Activated T-cell treated with anti-CD3 and anti-CD28 coated beads for 1 hour (primary cell): ENCODE measurements at places on chromosomes 12 and 14.
A peak's percentile ranks its signal among the peaks of the same experiment; 100 is the strongest.

DNA sequence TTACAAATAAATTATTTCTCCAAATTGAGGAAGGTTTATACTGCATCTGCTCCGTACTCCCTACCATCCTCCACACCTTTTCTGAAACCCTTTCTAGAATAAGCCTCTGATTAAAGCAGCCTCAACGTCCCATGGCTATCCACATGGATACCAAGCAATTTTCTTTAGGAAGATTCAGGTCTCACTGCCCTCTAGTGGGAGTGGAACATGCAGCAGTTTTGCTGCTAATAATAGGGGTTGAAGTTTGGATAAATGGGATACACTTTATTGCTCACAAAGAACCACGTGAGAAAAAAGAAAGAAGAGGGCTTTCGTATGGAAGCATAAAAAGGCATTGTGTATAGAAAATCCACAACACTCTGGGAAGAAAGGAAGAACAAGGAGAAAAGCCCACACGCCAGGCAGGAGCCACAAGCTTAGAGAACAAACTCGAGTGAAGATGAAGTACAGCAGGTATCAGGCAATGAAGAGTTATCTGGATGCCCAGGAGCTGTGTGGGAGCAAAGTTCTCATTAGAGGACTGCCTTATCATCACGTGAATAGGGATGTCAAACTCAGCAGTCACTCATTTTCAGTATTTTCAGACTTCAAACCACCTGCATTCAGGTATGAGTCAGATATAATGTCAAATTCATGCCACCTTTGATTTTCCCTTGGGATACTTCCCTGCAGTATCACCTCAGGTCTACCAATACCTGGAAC lies 45.8 kb downstream of the CCER1 start:
- no peak for DNase-seq

GRCh38 chr12:119665164-119665929 lies 2.6 kb upstream of the PRKAB1 start:
- no peak for DNase-seq

GRCh38 chr14:97977651-97978261 lies 1180.6 kb downstream of the VRK1 start:
- DNase-seq: peak; percentile 64

DNA sequence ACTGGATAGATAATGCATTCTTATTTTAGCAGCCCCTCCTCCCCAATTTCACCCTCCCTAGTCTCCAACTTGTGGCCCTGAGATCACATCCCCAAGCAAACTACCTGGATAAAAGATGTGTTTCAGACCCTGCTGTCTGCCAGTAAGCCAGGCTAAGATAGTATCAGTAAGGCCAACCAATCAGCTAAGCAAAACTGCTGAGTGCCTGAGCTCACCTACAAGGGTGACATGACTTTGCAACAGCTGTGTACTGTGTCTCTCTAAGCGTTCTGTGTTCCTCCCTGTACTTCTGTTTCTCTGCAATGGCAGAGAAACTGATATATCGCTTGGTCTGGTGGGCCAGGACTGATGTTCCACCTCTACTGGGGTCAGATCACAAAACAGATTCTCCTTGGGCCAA lies 224.9 kb downstream of the BTG1 start:
- no peak for DNase-seq

DNA sequence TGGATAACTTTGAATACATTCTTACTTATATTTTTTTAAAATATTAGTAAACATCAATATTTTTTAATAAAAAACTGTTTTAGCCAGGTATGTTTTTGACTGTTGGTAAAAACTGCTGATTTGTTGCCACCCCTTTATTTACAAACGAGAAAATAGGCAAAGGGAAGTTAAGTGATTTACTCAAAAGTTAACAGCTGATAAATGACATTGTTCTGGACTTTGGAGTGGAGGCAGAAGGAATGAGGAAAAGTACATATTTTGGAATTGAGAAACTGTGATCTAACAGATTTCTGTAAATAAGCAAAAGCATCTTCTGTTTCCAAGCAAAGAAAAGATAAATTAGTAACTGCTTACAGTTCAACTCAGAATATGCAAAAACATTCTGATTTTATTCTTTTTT lies 4.5 kb downstream of the AP5M1 start:
- no peak for DNase-seq

DNA sequence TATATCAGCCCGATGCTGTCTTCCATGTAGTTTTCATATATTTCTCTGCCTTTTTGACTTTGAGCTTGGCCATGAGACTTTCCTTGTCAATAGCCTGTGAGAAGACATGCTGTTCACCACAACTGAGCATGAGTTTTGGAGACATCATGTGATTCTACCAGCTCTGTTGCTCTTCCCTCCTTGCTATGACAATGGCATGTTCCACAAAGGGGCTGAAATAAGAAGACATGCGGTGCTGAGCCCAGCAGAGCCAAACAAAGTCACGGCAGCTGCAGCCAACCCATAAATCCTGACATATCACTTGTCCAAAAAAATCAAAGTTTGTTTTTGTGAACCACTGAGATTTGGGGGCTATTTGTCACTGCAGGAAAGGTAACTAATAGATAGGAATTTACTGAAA lies 343.4 kb upstream of the KITLG start:
- DNase-seq: no peak

GRCh38 chr12:57899010-57899662 lies 42.2 kb upstream of the ATP23 start:
- peak; percentile 58 for DNase-seq

DNA sequence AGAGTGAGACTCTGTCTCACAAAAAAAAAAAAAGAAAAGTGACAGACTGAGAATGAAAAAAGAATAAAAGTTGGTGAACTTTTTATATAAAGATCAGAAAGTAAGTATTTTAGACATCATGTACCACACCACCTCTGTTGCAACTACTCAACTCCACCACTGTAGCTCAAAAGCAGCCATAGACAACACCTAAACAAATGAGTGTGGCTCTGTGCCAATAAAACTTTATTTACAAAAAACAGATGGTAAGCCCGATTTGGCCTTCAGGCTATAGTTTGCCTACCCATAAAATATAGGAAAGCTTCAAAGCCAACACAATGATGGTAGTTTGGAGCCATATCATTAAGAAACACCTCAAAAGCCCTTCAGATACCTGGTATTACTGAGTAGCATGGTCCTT lies 154.5 kb upstream of the FOXN3 start:
- no peak for DNase-seq

DNA sequence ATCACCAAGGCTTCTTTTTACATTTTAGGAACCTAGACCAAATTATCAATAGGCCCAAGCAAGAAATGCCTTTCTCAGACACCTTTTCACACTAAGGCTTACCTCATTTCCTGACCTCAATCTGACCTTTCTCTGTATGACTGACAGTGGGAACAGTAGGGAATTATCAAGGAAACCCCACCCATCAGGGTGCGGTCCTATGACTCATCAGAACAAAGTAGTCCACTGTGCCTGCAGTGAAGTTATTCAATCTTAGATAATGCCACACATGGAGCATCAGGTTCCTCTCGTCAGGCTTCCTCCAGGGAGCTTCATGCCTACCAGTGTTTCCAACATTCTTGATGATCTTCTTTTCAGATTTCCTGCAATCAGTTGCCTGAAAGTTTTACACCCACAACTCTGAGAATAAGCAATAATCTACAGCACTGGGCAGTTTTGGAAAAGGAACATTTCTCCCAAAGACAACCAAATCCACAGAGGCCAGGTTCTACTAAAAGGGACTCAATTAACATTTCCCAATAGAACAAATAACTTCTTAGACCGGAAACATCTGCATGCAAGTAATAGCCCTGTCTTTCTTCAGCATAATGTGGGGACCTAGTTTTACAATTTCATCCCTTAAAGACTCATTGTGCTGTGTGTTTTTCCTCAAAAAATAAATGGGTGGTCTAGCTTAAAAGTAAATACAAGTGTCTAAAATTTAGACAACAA lies 35.9 kb upstream of the TMTC2 start:
- DNase-seq: no peak

GRCh38 chr14:24463017-24463883 lies 20.7 kb upstream of the SDR39U1 start:
- DNase-seq: no peak

DNA sequence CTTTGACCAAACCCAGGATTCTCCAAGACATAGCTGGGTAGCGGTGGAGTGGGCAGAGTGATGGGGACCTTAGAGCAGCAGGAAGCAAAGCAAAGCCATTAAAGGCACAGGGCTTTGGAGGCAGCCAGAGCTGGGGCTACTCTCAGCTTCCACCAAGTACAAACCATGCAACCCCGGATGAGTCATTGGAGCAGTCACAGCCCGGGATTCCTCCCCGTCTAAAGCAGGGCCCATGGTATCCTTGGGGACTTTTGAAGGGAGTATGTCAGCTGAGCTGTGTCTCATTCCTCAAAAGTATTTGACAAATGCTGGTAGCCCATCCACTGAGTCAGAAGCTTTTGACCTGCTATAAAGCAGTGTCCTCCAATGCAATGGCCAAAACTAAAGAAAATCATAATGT lies 9.7 kb upstream of the IFI27 start:
- DNase-seq: no peak

DNA sequence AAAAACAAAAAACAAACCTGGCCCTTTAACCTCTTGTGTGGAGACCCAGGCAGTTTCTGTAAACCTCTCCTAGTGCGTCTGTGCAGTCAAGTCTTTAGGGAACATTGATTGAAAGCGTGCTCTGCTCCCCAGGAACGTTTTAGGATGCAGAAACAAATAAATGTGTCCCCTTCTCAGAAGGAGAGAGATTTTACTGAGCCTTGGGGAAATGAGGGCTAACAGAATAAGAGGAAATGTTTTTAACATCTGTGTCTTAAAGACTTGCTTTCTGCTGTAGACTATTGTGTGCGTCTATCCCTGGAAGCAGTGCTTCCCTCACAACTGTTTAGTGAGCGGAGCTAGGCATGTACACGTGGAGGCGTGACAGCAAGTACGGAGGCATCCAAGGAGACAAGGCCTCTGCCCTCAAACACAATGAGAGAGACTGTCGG lies 54.3 kb downstream of the TECPR2 start:
- DNase-seq: no peak

DNA sequence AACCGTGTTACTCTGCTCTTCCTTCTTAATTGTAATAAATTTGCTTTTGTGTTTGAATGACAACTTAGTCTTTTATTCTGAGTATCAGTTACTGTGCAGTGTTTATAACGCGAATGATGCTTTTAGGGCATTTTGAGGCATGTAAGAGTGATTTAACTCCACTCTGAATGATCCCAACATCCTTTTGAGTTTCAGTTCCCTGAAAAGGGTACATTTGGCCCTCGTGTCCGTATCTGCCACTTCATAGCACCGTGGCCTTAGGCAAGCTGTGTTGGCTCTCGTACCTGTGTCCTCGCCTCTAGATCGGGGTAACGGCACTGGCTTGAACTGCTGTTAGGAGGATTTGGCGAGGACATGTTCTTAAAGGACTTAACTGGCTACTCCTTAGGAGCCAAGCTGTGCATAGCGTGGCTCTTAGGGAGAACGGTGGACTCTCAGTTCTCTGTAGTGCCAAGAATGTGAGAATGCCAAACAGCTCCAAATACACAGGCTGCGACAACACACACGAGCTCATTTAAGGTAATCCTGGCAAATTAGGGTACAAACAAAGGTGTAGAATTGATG lies 92.0 kb downstream of the PPP2R5C start:
- DNase-seq: no peak
